ENCODE measurements at places on chromosomes 5 and 9. TPM values are rescaled to one million over a fixed set of nuclear protein-coding genes. Genes with fewer than 3 reads are reported as not detected.

Gene MCIDAS
- total RNA-seq = 0.22 TPM

DNA sequence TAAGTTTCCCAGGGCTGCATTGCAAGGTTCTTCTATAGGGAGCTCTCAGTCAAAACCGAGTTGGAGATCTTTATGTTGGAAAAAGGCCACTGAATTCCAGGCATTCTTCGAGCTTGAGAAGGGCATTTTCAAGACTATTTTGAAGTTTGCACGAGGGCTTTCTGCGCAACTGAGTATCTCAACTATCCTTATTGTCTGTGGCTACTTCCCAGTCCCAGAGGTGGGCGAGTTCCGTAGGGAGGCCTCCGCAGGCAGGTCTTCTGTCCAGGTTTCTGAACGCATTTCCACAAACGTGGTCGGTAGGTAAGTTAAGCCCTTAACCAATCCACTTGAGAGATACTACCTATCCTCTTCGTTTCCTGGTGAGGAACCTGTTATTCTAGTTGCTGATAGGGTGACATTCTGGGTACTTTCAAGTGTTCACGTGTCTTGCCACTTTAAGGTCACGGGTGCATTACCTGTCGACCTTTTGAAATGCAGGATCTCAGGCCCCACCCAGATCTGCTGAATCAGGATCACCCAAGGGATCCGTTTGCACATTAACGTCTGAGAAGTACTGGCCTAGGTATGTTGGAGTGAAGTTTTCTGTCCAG, 51.4 kb upstream of the TJP2 start:
- DNase-seq = peak; percentile 40

Gene TERT
- total RNA-seq = not detected

DNA sequence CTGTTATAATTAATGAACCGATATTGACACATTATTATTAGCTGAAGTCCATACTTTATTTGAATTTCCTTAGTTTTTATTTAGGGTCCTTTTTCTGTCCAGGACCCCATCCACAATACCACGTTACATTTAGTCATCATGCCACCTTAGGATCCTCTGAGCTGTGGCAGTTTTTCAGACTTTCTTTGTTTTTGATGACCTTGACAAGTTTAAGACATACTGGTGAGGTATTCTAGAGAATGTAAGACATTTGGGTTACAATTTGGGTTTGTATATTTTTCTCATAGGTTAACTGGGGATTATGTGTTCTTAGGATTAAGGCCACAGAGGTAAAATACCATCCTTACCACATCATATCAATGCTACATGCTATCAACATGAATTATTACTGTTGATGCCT, 42.7 kb downstream of the KIAA1958 start:
- no peak for DNase-seq

GRCh38 chr5:134649163-134649835, 714 bp downstream of the SEC24A start:
- DNase-seq = no peak

GRCh38 chr5:164798110-164798509, 1292.7 kb downstream of the MAT2B start:
- DNase-seq = no peak

Gene ECM2
- not detected for total RNA-seq

Gene CDX1
- total RNA-seq = not detected

Gene LECT2
- total RNA-seq = not detected

DNA sequence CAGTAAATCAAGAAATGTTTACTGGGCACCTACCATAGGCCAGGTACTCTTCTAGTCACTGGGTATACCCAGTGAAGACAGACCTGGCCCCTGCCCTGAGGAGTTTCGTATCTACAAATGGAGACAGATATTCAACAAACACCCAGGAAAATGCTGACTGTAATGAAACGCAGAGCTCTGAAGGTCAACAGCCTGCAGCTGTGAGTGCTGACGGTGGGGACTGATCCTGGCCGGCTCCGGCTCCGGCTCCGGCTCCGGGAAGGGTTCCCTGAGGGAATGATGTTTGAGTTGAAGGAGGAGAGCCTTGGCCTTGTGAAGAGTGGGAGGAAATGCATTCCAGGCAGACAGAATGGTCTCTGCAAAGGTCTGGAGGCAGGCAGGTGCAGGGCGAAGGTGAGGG, 23.1 kb downstream of the FGFR4 start:
- no peak for DNase-seq

GRCh38 chr5:137619191-137619870, 116.6 kb downstream of the KLHL3 start:
- DNase-seq = no peak

Gene PCDHGA3
- total RNA-seq = 0.52 TPM

DNA sequence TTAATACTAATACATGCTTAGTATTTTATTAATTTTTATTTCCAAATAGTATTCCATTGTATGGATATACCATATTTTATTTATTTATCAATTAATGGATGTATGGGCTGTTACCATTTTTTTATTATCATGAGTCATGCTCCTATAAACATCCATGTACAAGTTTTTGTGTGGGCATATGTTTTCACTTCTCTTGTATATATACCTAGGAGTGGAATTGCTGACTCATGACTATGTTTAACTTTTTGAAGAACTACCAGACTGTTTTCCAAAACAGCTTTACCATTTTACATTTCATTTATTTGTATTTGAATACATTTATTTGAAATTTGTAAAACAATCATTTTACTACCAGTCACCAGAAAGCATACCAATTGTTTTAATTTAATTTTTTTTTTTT, 14.1 kb upstream of the LRRC19 start:
- no peak for DNase-seq

DNA sequence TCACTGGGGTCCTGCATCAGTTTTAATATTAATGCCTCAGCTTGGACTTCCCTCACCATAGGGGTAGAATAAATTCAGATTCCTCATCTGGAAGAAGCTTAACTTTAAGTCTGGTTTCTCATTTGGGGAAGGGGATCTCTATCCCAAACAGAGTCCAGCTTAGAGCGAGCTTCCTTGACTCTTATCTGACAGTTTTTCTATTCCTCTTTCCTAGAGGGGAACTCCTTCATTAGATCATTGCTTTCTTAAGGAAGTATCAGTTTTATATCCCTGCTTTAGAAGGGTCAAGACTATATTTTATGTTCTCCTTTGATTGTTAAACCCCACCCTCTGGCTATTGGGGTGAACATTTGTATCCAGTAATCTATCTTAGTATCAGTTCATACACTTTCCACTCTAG, 24.2 kb upstream of the CDC42SE2 start:
- no peak for DNase-seq

DNA sequence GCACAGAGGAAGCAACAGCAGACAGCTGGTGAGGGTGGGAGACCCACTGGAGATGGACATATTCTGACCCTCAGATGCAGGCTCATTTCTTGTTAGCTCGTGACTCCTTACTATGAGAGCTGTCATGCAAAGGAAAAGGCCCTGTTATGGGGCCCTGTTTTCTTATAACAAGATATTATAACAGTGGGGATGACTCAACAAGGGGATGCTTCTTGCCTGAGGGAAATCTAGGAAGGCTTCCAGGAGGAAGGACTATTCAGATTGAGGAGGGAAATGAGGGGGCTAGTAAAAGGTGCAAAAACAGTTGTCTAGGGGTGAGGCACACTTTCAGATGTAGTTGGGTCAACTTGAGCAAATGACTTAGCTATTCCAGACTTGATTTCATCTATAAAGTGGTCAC, 83.0 kb downstream of the DAB2IP start:
- DNase-seq = no peak

Measured in epithelial cell of proximal tubule (primary cell).